ENCODE measurements at places on chromosomes 12 and 14. TPM values are rescaled to one million over a fixed set of nuclear protein-coding genes. Genes with fewer than 3 reads are reported as not detected.

The C12orf54 gene
- total RNA-seq: not detected

The CRADD gene
- total RNA-seq: 8.5 TPM

The SOAT2 gene
- not detected for total RNA-seq

The REP15 gene
- 0.97 TPM for total RNA-seq

The PIANP gene
- total RNA-seq: not detected

The CRIP1 gene
- total RNA-seq: 2.4 TPM

The PLEKHD1 gene
- under 0.01 TPM for total RNA-seq

The SLC25A21 gene
- total RNA-seq: 2.3 TPM

The GDF3 gene
- not detected for total RNA-seq

The GARIN6 gene
- not detected for total RNA-seq

The CDCA3 gene
- total RNA-seq: 12.7 TPM

The SPTB gene
- total RNA-seq: not detected

The ADAM21 gene
- 0.30 TPM for total RNA-seq

The PPP1R1A gene
- not detected for total RNA-seq

The VWF gene
- total RNA-seq: 531 TPM

The TAS2R13 gene
- total RNA-seq: 0.32 TPM
